Inflammatory macrophage treated with lipopolysaccharide for 4 hours (primary cell): ENCODE measurements at places on chromosomes 6 and 20.

GRCh38 chr20:56392132-56392880, at the start of the genes AURKA and CSTF1:
Gene AURKA, minus strand, starts transcription at chr20:56392215. Its CDS starts 4,018 bp downstream, at chr20:56388197.
Gene CSTF1, plus strand, starts transcription at chr20:56392645. Its CDS starts 2,908 bp downstream, at chr20:56395553.
- peak; percentile 100 for DNase-seq

DNA sequence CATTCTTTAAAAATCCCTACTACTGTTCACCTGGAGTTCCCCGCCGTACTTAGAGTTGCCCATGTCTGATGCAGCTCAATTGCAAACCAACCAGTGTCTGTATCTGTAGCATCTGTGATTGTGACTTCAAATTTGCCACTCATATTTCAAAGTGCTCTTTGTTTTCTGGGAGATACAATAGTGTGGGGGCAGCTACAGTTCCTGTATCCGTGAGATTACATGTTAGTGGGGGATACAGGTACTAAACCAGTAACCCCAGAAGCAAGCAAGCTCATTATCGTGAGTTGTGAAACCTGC, 140.9 kb downstream of the ANKRD60 start:
- no peak for DNase-seq

DNA sequence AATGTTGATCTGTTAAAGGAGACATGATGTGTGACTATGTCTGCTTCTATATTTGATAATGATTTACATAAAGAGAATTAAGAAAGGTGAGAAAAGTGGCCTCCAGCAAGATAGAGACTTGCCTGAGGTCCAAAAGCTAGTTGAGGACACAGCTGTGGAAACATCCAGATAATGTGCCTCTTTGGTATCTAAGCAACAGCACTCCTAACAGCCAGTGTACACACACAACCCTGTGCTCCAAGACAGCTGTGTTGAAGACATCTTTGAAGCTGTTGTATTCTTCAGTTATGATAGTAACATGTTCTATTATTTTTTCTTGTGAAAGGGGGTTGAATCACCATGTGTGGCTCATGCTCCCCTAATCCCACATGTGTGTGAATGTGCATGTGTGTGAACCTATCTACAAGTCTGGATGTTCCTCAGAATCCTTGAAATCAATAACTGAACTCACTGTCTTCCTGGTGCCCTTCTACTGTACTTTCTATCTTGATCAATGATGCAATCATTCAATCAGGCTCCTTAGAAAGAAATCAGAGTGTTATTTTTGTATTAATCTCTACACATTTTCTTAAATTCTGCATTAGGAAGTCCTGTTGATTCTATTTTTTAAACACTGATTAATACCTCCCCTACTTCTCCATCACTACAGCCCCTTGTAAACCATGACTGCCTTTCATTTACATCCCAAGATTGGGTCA, 116.7 kb upstream of the SSTR4 start:
- no peak for DNase-seq

- no peak for DNase-seq
Observed at GRCh38 chr6:34512738-34513115, 43.4 kb downstream of the SPDEF start.

- DNase-seq, result peak; percentile 32
Observed at GRCh38 chr6:53412751-53413150, 64.0 kb upstream of the ELOVL5 start.

GRCh38 chr20:32966881-32967781, 37.1 kb downstream of the SUN5 start:
- no peak for DNase-seq

DNA sequence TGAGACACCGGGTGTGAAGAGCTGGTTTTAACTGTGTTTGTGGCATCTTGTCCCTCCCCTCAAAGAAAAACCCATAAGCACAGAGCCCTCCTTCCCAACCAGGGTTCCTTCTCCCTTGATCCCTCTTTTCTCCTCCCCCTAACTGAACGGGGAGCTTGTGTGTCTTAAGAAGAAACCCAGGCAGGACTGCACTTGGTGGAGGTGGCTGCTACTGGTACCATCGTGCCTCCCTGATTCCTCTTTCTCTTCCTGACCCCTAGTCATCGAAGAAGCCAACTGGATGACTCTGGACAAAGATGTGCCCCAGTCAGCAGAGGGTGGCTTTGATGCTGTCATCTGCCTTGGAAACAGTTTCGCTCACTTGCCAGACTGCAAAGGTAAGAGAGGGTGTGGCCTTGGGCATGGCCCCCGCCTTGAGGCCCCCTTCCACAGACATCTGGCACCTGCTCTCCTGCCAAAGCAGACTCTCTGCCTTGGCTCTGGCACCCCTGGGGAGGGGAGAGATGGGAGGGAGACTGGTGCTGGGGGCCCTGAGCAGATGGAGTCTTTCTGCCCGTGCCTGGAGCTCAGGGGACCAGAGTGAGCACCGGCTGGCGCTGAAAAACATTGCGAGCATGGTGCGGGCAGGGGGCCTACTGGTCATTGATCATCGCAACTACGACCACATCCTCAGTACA, 2.1 kb downstream of the GNMT start:
- no peak for DNase-seq

GRCh38 chr20:25044660-25045342, 13.1 kb downstream of the ACSS1 start:
- DNase-seq, result no peak

DNA sequence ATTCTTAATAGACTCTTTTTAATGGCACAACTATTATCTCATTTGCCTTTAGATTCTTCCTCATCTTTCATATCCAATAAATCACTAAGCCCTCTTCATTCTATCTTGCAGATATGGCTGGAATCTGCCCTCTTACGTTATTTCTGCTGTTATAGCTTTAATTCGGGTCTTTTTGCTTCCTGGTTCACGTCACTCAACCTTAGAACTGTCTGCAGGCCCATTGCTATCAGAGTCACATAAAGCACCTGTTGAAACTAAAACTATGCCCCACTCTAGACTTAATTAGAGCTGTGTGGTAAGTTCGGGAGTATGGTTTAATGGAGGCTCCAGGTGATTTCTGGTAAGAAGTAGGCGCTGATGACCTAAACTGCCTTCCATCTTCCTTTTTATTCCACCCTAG, 988 bp downstream of the QRSL1 start:
- DNase-seq, result no peak

DNA sequence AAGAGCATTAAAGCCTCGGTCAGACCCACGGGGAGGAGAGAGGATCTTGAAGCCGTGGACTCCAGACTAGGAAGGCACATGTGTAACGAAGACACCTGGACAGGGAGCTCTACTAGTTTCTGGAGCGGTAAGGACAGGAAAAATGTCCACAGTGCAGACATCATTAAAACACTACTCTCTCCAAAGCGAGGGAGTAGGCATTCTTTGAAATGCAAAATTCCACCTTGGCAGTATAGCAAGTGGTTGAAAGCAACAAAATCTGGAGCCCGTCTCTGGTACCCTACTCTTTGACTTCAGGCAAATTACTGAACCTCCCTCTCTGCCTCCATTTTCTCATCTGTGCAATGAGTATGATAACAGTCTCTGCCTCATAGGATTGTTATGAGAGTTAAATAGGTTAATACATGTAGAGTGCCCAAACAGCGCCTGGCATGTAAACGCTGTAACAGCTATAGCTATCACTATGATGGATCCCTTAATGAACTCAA, 408 bp upstream of the CRIP3 start:
- no peak for DNase-seq

GRCh38 chr6:27161946-27162603, 85.4 kb upstream of the PRSS16 start:
- DNase-seq, result peak; percentile 33

GRCh38 chr6:52328303-52328662, 33.7 kb upstream of the PAQR8 start:
- DNase-seq, result peak; percentile 36

DNA sequence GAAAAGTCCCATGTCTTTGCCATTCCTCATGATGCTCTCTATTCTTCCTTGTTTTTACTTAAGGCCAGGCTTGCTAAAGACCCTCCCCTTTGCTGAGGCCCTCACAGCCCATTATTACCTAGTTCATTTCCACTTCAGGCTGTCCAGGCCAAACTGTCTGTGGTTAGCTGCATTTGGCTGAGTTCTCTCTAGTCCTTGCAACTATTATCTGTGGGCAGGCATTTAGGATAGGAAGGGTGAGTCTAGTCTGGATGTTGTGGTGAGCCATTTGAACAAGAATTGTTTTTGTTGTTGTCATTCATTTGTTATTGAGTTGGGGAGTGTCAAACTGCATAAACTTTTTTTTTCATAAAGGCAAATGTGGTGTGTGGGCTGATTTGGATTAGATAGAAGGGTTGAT, 182.4 kb downstream of the CD109 start:
- no peak for DNase-seq

GRCh38 chr6:154932515-154933027, 62.5 kb upstream of the TIAM2 start:
- no peak for DNase-seq

- DNase-seq, result no peak
Observed at GRCh38 chr20:31811796-31812728, 7.1 kb upstream of the MYLK2 start.

- DNase-seq, result no peak
Observed at GRCh38 chr6:153192943-153193885, 62.1 kb upstream of the RGS17 start.

DNA sequence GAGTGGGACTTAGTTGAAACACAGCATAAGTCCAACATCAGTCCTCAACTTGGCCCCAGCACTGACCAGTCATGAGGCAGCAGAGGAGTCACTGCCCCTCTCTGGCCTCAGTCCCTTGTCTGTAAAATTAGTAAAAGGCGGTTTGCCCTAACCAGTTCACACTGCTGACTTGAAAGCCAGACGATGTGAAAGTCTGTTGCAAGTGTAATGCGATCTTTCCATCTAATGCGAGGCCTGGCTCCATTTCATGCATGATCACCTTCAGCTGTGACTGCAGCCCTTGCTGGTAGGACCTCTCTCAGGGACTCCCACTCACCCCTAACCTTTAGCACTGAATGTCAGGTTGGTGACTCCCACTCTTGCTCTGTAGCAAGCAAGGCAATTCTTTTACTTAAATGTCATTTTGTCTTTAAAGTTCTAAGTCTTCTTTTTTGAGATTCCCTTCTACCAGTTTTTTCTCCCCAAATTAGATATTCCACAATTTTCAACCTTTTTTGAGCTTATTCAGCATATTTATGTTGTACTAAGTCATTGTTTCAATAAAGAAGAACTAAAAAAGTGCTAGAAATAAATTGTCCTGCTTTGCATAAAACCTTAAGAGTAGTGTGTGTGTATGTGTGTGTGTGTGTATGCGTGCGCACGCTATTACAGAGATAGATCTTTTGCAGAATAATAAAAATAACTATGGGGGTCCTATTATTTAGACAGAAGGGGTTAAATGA, 245.5 kb downstream of the PACRG start:
- DNase-seq, result no peak

DNA sequence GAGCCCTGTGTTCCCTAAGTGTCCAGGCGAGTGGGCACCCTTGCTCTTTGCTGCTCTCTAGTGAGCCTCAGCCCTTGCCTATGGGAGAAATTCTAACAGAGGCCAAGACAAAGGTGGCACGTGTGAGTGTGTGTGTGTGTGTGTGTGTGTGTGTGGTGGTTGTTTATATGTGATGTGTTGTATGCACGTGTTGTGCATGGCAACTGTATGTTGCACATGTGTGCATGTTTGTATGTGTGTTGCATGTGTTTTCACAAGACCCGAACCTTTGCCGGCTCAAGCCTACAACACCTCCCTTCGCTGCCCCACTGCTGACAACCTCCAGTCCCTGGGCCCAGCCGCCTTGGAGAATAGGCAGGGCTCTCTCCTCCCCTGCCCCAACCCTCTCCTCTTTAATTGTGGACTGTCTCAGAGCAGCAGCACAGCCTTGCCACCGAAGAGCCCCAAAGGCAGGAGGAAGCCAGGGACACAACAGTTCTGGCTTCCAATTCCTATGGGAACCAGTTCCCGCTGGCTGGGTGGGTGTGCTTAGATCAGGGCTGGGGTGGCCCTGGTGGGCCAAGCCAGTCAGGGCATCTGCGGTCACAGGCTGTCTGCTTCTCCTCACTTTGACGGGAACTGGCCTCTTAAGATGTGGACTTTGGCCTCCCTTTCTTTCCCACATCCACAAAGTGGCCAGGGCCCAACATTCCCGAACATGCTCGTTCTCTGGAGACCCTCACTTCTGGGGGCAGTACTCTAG, 2.7 kb downstream of the KCNK16 start:
- DNase-seq, result no peak

DNA sequence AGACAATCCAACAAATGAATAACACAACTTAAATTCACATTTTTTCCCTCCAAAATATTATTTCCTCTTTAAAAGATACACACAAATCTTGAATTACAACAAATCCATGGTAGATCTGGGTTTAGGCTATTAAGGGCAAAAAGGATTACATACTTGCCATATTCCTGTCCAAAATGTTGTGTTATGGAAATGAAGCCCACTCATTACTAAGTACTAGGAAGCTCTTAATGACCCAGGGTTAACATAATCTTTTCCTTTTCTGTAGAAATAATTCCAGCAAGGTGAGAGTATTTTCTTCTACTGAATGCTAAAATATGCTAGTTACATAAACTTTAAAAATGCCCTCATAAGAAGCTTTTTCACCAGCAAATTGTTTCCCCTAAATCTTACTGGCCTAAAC, 1.6 kb downstream of the SHPRH start:
- DNase-seq, result no peak

DNA sequence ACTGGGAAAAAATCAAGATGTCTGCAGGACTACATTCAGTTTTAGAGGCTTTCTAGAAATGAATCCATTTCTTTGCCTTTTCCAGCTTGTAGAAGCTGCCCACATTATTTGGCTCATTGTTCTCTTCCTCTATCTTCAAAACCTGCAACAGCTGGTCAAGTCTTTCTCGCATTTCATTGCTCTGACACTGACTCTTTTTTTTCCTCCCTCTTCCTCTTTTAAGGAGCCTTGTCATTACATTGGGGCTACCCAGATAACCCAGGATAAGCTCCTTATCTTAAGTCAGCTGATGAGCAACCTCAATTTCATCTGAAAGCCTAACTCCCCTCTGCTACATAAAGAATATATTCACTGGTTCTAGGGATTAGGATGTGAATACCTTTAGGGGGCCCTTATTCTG, 53.2 kb upstream of the CEP162 start:
- no peak for DNase-seq

DNA sequence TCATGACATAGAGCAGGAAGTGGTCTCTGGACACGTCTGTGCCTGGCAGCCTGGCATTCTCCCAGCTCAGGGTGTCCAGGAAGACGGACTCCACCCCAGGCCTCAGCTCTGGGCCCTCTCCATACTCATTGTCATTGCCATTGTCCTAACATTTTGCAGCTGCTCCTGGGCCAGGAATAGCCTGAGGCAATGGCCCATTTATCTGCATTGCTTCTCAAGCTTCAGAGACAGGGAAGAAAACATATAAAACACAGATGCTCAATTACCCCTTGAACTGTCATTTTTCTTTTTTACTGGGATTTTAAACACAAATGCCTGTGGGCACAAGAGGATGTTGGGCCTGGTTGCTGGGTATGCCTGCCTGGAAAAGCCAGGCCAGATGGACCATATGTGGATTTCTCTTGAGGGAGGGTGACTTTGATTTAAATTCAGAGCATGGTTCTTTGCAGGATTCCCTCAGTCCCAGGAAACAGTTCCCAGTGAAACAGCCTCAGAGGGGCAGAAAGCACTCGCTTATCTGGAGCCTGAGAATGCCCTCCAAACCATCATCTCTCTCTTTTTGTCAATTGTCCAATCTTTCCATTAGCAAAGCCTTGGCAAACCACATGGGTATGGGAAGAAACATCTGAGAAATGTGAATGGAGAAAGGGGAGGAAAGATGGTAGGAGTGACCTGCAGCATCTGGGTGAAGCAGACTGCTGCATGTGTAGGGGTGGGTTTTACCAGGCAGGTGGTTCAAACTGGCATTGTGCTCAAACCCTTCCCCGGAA, 17.9 kb downstream of the LAMP5 start:
- no peak for DNase-seq
